ENCODE measurements at places on chromosomes 13 and 19.

DNA sequence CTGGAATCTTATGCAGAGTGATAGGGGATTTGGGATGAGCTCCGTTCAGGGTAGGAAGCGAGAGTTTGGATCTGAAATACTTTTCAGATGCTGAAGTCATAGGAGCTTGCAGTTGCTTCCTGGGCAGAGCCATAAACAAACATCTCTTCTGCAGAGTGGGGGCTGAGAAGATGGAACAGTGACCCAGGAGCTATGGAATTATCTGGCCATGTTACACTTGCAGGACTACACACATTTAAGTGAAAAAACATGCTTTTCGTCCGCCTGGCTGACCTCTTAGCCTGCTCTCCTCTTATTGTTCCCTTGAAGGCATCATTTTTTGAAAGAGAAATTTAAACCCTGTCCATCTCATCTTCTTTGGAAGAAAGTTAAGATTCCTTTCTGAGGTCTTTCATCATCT lies 40.7 kb downstream of the PSG11 start:
- DNase-seq = no peak

GRCh38 chr19:15010501-15011300 lies 31.0 kb upstream of the SLC1A6 start:
- no peak for DNase-seq

DNA sequence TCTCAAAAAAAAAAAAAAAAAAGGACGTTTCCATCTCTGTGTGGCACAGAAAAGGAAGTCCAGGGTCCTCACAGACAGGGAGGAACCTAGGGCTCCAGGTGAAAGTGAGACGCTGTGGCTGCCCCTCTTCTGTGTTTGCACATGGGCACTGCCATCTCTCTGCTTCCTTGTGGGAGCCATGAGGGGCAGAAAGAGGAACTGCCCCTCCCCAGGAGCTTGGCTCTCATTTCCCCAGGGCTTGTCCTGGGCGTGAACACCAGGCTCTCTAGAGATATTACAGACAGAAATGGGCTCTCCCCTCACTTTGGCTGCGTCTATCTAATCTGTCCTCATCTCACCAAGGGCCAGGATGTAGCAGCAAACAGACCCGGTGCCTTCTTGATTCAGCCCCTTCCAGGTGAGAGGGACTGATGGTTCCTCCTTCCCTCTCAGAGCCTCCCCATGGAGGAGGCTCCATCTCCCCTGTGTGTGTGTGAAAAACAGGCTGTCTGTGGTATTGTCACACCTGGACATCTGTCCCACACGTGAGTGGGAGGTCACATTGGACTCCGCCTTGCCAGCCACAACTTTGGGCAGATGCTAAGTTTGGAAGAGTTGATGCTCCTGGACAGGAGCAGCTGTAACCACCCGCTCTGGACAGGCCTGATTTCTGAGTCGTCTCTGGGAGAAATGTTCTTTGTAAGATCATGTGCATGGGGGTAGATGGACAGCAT lies 840 bp upstream of the LILRA4 start:
- no peak for DNase-seq

DNA sequence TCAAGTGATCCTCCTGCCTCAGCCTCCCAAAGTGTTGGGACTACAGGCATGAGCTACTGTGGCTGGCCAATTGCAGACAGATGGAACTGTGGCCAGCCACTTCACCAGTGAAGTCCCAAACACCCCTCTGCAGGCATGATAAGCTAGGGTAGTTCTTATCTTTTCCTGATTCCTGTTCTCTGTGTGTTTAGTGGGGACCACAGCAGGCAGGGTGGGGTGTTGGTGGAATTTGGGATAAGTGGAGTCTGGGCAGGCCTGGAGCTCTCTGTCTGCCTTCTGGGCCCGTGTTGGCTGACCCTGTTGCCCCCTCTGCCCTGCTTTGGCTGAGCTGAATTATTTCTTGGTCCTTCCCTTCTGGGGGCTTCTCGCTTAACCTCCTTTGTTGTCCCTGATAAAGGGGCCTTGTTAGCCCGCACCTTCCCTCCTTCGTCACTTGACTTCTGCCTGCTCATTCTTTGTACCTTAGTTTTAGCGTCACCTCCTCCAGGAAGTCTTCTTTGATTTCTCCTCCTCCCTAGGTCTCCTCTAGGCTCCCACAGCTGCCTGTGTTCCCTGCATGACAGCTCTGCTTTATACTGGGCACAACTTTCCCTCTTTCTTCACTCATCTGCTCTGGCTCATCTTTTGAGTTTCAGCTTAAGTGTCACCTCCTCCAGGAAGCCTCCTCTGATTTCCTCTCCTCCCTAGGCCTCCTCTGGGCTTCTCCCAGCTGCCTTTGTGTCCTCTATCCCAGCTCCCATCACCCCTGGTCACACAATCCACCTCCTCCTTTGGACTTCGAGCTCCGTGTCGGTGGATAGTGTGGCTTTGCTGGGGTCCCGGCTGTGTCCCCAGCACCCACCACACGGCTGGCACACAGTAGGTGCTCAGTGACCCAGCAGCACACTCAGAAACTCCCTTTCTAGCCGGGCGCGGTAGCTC lies 1.7 kb upstream of the NCLN start:
- DNase-seq = no peak

GRCh38 chr19:5692723-5693194 lies 2.7 kb downstream of the RPL36 start:
- no peak for DNase-seq

DNA sequence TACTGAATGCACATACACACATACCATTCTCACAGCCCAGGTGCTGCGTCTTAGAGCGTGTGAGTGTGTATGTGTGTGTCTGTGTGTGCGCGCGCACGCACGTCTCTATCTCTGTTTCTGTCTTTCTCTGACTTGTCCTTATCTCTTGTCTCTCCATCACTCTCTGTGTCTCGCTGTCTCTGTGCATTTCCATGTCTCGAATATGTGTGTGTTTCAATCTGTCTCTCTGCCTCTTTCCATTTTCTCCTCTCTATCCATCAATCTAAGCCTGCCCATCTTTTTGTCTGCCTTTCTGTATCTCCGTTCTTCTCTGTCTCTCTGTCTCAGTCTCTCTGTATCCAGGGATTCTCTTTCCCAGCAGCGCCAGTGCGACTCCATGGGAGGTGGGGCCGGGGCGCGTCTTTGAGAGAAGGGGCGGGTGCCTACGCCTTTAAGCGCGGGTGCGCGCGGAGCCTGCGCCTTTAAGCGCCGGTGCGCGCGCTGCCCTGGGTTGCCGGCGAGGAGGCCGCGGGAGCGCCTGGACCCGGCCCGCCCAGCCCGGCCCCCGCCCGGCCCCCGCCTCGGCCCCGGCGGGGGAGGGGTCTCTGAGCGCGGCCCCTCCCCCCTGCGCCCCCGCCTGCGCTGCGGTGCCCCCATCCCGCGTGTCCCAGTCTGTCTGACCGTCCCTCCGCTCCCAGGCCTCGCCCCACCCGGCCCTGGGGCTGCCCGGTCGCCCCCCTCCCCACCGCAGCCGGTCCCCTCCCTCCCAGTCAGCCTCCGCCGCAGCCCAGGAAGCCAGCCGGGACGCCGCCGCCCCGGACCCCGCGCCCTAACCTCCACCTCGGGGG lies at the start of gene LRFN3:
Gene LRFN3, plus strand, starts transcription at position 464 of the 827 bp plus-strand sequence. CDS start 3,052 bp downstream, outside the sequence.
- DNase-seq = peak; percentile 84
